Renal cortical epithelial cell (primary cell): ENCODE measurements at places on chromosomes 1 and 21. TPM values are rescaled to one million over a fixed set of nuclear protein-coding genes. Genes with fewer than 3 reads are reported as not detected.
A peak's percentile ranks its signal among the peaks of the same experiment; 100 is the strongest.

DNA sequence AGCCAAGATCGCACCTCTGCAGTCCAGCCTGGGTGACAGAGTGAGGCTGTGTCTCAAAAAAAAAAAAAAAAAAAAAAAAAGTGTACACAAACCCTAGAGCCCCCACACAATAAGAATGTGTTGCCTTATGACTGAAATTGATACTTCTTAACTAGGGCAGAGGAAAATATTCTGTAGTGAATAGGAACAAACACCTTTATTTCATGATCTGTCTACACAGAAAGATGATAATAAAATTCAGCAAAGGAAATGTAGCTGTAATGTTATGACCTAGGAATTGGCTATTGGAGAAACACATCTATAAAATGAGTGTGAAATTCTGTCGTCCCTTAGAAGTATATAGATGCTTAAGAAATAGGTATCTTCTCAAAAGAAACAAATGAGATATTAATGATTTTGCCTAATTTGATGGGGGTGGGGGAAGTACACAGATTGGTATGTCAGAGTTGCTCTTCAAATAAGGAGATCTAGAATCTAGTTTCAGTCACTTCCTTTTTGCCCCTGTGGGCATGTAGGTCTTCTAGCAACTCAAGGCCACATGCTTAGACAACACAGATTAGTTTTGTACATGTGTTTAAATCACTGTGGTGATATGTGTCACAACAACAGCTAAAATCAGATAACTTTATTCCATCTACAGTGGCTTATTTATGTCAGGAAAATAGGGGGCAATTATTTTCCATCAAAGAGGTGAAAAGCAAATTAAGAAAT lies 10.7 kb upstream of the GPR25 start:
- no peak for DNase-seq

DNA sequence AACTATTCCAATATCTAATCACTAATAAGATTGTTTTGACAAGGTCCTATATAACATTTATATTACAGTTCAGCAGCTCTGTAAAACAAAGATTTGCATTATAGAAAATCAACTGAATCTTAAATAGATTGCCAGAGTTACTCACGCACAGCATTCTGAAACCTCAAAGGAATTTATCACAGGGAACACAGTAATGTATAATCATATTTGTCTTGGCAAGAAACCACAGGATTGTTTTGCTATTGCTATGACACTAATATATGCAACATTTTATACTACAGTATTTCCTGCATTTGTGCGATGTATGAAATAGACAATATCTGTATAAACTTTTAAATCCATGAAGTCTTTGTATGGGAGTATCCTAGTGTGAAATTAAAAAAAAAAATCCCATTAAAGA lies 101.4 kb downstream of the PLPPR5 start:
- DNase-seq, result peak; percentile 74

The S100A14 gene
- 1.0 and 52.3 TPM in 2 replicates for total RNA-seq

The POU2F1 gene
- 8.9 and 14.6 TPM in 2 replicates for total RNA-seq
